K562 (cell line): ENCODE measurements at places on chromosomes 1 and 21.

GRCh38 chr1:35506960-35507912 lies 50.0 kb downstream of the KIAA0319L start:
- DNase-seq, result no peak

DNA sequence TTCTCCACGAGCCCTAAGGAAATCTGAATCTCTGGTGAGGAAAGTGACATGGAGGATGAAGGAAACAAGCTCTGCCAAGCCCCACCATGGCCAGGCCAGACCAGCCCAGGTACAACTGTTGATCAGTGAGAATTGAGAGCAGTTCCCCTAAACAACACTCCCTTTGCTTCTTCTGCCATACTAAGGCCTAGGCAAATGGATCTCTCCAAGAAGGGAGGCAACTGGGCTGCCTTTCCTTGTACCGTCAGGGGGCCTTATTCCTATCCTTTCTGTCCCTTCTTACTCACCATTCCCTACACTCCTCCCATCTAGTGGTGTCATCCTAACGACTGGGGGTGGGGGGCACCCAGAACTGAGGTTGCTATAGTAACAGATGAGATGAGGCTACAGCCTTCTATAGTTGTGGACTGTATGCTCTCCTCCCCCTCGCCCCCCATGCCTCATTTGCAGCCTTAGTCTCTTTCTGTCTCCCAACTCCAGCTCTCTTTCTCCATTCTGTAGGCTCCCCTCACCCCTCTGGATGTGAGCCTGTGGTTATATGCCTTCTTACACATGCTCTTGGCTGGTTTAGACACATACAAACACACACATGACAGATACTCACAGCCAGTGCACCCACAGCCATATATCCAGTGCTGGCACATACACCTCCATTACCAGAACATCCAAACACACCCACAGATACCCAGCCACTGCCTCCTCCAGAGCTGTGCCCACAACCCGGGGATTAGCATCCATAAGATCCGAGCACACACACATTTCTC lies 3.6 kb downstream of the PEA15 start:
- DNase-seq, result peak; percentile 29

GRCh38 chr1:119293797-119294196 lies 74.8 kb upstream of the HAO2 start:
- no peak for DNase-seq

- no peak for DNase-seq
Observed at GRCh38 chr1:119374208-119374874, 5.8 kb downstream of the HAO2 start.

DNA sequence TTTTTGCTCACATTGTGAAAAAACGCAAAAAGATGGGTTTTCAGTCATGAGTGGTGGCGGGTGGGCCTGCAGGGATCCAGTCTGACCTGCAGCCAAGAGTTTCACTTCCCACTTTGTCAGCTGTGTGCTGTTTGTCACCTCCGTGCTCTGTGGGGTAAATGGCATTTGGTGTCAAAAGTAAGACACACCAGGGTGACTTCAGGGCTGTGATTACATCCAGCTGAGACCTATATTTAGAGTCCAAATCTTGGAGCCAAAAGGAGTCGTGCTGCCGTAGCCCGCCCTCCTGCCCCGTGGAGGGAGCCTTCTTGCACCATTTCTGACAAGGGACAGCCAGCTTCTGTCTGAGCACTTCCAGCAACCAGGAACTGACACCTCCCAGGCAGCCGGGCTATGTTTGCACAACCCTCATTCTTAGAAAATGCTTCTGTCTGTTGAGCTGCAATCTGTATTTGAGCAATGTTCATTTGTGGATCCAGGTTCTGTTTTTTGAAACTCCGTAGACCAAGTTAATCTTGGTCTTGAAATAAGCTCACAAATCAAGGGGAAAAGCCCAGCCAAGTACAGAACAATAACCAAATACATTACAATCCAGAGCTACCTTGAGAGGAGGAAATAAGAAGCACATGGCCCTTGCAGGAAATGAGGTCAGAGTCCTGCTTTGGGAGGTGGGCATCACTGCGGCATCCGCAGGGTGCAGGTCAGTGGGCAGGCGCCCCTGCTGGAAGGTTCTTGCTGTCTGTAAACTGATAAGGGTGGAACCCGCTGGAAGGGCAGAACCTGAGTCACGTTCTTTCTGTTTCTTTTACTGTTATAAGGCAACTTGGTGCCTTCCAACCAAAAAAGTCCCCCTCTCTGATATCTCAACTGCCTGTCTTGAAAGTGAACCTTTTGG lies 14.4 kb downstream of the ABCG1 start:
- DNase-seq, result peak; percentile 55

DNA sequence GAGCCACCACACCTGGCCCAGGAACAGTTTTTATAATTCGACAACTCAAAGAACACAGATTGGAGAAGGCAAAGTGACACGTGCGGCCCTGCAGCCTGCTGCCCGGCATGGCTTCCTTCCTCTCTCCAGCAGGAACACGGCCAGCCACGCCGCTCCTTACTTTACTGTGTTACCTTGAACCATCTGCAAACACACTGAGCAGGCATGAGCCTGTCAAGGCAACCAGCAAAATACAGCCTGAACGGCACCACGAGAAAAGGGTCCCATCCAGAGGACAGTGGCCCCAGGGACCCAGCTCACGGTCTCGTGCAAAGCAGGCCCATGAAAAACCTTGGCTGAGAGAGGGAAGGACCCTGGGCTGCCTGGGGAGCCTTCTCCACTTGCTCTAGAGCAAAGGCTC lies 38.8 kb downstream of the NPHP4 start:
- DNase-seq, result no peak

DNA sequence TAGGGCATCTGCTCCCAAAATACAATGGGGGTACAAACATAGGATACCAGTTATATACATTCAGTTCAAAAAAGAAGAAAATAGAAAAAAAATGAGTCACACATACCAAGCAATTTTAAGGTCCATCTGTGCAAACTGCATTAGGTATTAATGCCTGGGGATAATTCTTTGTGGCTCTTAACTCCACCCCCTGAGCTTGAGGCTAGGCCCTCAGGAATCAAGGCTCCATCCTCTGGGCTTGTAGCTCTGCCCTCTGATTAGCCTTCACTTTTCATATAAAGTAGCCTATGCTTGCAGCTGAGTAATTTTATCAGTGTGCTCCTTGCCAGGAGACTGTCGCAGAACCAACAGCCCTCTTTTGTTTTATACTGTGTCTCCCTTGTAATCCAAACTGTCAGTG lies 69.9 kb upstream of the BACE2 start:
- no peak for DNase-seq

DNA sequence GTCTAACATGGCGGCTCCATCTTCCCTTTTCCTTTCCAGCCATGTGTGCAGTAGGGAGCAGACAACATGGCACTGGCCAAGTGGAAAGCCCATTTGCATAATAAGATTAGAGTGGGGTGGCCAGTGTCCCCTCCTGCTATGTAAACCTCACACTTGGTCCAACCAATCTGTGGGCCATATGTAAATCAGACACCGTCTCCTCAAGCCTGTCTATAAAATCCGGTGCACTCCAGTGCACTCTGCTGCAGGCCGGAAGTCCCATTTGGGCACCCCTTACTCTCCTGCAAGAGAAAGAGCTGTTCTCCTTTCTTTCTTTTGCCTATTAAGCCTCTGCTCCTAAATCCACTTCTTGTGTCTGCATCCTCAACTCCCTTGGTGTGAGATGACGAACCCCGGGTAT lies 44.1 kb downstream of the OLFML3 start:
- DNase-seq, result no peak

DNA sequence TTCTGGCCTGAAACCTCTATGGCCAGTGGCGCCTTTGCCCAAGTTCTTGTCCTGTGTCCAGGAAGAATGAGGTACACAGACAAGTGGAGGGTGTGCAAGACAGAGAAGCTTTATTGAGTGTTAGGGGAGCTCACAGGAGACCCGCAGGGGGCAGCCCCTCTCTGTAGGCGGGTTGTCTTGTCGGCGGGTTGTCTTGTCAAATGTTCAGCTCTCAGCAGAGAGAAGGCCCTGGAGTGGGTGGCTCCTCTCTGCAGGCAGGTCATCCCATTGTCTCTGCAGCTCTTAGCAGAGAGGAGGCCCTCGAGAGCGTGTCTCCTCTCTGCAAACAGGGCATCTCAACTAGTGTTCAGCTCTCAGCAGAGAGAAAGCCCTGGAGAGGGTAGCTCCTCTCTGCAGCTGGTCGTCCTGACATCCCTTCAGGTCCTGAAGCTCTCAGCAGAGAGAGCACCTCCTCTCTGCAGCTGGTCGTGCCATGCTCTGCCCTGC lies 11.0 kb downstream of the COL6A2 start:
- DNase-seq, result no peak

- DNase-seq, result no peak
Observed at GRCh38 chr1:117413412-117413811, 46.2 kb downstream of the MAN1A2 start.

DNA sequence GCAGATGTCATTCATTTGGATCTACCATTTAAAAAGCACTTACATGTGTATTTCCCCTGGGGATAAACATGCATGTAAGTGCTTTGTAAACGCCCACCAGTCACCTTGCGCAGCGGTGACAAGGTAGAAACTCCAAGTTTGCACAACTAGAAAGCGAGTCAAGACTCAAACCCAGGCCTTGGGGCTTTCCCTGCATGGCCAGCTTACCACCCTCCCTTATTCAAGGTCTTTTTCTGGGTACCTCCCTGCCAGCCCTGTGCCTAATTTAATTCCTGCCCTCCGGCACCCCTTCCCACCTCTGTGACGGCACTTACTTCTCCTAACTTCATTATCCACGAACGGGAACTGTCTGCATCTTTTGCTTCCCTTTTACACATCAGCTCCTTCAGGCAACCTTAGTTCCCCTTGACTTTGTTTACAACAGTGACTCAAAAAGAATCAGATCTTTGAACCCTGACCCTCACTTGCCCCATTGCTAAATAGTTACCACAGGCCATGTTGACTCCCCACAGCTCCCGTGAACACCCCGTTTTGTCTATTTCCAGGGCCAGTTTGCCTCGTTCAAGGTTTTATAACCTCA lies 138.3 kb upstream of the ETS2 start:
- DNase-seq, result no peak

DNA sequence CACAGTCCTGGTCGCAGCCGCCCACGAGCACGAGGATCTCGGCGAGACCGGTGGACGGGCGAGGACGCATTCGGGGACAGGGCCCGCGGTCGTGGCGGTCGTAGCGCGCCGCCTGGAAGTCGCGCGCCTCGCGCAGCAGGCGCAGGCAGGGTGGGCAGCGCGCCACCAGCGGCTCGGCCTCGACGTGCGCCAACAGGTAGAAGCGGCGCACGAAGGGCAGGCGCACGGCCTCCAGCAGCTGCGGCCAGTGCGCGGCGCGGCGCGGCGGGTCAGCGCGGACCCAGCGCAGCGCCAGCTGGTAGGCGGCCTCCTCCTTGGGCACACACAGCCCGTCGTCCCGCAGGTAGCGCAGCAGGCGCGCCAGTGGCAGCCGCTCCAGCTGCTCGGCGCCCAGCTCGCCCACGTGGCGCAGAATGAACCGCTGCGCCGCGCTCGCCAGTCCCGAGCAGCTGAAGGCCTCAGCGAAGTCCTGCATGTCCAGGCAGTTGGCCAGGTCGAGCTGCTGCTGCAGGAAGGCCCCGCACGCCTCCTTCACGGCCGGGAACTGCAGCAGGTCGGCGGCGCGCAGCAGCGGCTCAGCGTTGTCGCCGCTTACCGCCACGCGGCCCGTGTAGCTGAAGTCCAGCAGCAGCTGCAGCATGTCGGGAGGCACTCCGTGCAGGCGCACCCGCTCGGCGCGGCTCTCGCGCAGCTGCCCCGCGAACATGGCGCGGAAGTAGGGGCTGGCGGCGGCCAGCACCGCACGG lies 573 bp downstream of the KLHL21 start:
- DNase-seq, result no peak

DNA sequence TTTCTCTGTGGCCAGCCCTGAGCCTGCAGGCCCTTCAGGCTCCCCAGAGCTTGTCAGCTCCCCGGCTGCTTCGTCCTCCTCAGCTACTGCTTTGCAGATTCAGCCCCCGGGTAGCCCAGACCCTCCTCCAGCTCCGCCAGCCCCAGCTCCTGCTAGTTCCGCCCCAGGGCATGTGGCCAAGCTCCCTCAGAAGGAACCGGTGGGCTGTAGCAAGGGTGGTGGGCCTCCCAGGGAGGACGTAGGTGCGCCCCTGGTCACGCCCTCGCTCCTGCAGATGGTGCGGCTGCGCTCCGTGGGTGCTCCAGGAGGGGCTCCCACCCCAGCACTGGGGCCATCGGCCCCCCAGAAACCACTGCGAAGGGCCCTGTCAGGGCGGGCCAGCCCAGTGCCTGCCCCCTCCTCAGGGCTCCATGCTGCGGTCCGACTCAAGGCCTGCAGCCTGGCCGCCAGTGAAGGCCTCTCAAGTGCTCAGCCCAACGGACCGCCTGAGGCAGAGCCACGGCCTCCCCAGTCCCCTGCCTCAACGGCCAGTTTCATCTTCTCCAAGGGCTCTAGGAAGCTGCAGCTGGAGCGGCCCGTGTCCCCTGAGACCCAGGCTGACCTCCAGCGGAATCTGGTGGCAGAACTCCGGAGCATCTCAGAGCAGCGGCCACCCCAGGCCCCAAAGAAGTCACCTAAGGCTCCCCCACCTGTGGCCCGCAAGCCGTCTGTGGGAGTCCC lies 45.4 kb downstream of the YARS1 start:
- no peak for DNase-seq

DNA sequence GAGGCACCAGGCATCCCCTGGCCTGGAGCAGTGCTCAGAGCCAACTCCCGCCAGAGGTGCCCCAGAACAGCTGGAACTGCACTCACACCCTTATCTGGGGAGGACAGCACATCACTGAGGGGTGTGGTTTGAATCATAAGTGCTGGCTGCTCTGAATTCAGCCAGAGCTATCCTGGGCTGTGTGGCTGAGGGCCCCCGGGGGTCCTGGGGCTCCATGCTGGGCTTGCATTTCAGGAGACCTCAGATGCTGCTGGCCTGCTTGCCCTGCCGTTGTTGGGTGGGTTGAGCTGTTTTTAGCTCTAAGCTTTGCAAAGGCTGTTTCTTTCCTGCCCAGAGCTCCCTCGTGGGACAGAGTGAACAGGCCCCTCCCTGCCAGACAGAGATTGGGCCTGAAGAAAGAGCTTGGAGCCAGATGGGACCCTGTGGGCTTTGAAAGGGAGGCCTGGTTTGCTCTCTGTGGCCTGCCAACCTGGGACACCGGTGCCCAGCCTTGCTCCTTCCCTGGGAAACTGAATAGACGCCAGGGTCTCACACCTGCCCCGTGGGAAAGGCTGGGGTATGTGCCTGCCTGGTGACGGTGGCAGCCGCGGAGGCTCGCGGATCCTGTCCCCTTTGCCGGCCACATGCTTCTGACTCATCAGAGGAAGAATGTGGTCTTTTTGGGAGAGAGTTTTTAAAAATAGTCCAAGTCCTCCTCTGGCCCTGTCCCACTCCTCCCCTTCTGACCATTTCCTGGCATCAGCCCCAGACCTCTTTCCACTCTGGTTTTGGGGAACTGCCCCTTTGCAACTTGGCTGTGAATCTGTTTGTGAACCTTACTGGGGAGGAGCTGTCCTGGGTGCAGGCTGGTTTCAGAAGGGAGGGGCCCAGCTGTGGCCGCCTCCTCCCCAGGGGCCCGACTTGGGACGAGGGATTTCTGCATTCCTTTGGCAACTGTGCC lies 30.0 kb downstream of the ARHGEF10L start:
- DNase-seq, result peak; percentile 77

DNA sequence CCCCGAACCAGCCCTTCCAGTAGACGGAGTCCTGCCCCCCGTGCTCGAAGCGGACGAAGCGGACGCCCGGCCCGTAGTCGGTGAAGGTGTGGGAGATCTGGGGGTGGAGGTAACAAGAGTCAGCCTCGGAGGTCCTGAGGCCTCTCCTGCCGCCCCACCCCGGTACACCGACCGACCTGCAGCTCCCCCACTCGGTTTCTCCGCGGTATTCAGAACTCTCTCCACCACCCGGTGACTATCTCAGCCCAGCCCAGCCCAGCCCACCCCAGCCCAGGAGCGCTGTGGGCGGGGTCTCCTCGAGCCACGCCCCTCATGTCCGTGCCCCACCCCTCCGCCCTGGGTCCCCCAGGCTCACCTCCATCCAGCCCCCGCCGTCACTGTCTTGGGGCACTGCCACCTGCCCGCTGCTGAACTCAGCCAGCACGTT lies 5.5 kb downstream of the FBXO2 start:
- peak; percentile 93 for DNase-seq
